ENCODE measurements at places on chromosomes 4 and X.

GRCh38 chr4:129136433-129136832 lies 40.5 kb downstream of the C4orf33 start:
- DNase-seq: no peak

DNA sequence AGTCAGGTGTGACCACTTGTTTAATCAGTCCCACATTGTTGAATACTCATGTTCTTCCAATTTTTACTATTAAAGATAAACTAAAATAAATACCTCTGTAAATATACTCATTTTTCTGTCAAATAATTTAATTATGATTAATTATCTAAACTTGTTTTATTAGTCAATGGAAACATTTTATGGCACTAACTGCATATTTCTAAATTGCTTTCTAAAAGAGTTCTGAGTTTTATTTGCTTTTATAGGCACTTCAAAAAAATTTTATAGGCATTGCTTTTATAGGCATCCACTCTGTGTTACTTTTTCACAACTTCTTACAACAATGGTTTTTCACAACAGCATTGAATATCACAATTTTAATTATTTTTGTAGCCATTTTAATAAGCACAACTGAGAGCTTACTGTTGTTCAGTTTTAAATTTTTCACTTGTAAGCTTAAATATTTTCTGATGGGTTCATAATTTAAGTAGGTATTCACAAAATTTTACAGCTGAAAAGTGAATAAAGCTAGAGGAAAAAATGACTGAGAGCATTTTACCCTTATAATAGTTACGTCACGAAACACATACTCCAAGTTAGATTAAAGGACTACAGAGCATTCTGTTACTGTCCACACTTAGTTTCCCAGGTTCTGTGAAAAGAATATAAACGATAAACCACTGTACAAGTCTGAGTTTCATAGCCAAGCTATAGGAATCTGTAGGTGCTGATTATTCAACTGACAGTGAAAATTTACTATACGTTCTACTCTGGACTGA lies 140.8 kb upstream of the ETNPPL start:
- DNase-seq: no peak

GRCh38 chr4:76704133-76704881 lies 193.6 kb downstream of the SOWAHB start:
- no peak for DNase-seq

- DNase-seq: no peak
Observed at GRCh38 chr4:110157580-110157979, 40.8 kb downstream of the ELOVL6 start.

- DNase-seq: no peak
Observed at GRCh38 chr4:85938062-85938461, 421.8 kb downstream of the MAPK10 start.

- DNase-seq: no peak
Observed at GRCh38 chrX:1327651-1328304, 8.8 kb upstream of the IL3RA start.

GRCh38 chrX:147376601-147377422 lies 534.9 kb upstream of the FMR1 start:
- no peak for DNase-seq

- DNase-seq: no peak
Observed at GRCh38 chr4:174707051-174707676, 121.9 kb downstream of the GLRA3 start.

GRCh38 chr4:26124753-26125321 lies 196.0 kb upstream of the RBPJ start:
- no peak for DNase-seq

DNA sequence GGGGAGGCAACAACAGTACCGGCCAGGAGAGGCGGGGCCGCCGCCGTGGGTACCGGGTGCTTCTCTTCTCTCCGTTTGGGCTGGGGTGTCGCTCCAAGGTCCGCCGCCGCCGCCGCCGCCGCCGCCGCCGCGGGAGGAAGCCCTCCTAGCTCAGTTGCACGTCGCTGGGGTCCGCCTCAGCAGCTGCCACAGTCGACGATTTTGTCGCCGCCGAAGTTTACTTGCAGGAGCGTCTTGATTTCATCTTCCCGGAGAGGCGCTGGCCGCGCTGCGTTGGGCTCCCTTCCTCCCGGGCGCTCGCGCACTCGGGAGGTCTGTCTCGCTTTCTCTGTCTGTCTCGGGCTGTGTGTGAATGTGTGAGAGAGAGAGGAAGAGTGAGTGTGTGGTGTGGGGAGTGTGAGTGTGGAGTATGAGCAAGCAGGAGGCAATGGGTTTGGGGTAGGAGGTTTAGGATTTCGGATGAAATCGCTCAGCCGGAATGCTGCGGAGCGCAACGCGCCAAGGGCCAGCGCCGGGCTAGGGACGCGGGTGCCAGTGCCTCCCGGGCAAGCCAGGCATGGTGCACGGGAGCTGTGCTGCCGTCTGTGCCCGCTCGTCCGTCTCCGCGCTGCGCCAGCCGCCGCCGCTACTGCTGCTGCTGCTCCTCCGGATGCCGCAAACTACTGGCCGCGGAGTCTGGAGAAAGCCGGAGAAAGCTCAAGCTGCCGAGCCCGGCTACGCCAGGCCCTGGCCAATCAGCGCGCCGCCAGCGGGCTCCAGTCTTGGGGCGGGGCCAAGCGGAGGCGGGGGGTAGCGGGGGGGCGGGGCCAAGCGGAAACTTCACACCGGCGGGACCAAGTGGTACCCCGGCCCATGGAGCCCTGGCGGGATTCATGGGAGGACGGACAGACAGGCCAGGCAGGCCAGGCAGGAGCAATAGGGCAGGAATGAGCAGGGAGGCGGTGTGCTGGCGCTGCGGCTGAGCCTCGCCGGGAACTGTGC lies at the start of gene PCDH19:
TSS of gene PCDH19 (minus strand) at position 664 of the 981 bp plus-strand sequence. CDS start 1,676 bp downstream, outside the sequence.
- DNase-seq: peak; percentile 64

DNA sequence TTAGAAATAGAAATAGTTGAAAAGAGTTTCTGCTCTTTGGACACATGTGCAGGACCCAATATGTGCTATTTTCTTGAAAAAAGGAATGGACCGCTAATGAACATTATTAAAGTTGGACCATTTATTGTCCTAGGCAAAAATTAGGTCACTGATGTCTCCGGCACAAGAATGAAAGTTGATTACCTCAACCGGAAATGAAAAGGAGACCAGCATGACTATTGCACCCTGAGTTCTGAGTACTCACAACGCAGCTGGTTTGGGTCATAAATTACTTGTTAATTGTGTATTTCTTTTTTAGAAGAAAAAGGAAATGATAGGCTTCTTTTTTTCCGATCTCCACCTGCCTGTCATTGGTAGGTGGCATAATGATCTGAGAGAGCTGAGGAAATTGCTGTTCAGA lies 232.7 kb downstream of the ARHGAP24 start:
- no peak for DNase-seq

DNA sequence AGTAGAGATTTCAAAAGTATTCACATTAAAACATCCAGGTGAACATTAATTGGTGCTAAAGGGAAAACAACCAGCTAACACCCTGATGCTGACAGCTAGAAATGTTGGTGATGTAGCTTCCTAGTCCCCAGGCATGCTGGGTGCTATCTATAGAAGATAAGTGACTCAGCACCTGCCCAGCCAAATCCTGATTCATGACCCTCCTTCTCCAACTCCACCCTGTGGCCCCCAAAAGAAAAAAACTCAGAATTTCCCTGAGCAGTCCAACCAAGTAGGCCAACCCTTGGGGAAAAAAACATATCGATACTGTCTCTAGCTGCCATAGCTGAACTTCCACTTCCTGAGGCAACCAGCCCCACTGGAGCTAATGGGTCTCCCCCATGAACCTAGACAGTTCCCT lies 197.6 kb upstream of the KLF3 start:
- DNase-seq: no peak

Measured in muscle of arm (tissue), 14 donors.